RPMI8226 (cell line): ENCODE measurements at places on chromosomes 12 and 14.

- no peak for DNase-seq
Measured at GRCh38 chr12:13368431-13368830, 171.9 kb downstream of the EMP1 start.

- DNase-seq: no peak
Measured at GRCh38 chr12:120252071-120252906, 13.2 kb downstream of the PXN start.

- DNase-seq: no peak
Measured at GRCh38 chr12:48803675-48804074, 14.6 kb upstream of the CACNB3 start.

DNA sequence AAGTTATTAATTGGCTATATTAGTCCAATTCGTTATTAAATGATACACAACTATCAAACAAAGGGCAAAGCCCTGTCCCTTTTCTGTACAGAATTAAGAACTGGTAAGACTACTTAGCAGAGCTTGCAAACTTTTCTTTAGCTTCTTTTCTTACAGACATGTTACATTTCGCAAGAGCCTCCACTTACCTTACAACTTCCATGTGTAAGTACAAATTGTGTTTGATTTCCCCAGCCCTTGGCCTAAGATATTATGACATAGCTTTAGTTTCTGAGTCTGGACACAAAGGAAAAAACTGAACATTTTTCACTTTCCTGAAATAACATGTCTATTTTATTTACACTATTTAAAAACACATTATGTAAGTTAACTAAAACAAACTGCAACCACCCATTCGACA lies 1.7 kb downstream of the ATF7 start:
- DNase-seq: no peak

- DNase-seq: no peak
Measured at GRCh38 chr14:64541261-64541971, 875 bp downstream of the HSPA2 start.

GRCh38 chr12:32312049-32312670 lies 87.2 kb upstream of the FGD4 start:
- DNase-seq: peak; percentile 56

GRCh38 chr12:4143896-4144295 lies 129.7 kb upstream of the CCND2 start:
- peak; percentile 33 for DNase-seq

DNA sequence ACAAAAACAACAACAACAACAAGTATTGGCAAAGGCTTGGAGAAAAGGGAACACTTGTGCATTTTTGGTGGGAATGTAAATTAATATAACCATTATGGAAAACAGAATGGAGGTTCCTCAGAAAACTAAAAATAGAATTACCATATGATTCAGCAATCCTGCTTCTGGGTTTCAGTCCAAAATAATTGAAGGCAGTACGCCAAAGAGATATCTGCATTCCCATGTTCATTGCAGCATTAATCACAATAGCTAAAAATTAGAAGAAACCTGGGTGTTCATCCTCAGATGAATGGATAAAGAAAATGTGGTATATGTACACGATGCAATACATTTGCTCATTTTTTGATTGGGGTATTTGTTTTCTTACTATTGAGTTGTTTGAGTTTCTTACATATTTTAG lies 813.0 kb downstream of the NRXN3 start:
- no peak for DNase-seq

DNA sequence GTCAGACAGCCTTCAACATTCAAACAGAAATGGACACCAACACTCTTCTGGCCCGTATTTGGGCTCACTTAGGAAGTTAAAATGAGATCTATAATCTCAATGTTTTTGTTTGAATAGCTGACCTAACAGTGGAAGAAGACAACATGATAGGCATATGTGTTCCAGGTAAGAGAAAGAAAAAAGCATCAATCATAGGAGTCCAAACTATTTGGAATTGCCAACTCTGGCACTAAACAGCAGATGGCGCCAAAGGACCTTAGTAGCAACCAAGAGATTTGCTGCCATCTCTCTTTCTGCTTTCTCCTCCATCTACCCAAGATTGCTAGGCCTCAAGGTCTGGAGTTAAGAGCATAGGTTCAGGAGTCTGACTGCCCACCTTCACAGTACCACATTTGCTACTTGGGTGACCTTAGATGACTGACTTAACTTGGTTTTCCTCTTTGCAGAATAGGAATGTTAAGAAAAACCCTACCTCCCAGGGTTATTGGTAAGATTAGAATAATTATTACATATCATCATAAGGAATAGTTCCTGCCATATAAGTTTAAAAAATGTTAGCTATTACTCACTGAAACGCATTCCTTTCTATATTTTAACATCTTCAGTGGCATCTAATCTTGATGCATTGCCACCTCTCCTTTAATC lies 30.2 kb downstream of the PEX5 start:
- peak; percentile 82 for DNase-seq

GRCh38 chr12:116881325-116881876 lies at the start of gene HRK:
Gene HRK, minus strand, starts transcription at chr12:116881441. Its CDS starts 134 bp downstream, at chr12:116881307.
- peak; percentile 67 for DNase-seq

DNA sequence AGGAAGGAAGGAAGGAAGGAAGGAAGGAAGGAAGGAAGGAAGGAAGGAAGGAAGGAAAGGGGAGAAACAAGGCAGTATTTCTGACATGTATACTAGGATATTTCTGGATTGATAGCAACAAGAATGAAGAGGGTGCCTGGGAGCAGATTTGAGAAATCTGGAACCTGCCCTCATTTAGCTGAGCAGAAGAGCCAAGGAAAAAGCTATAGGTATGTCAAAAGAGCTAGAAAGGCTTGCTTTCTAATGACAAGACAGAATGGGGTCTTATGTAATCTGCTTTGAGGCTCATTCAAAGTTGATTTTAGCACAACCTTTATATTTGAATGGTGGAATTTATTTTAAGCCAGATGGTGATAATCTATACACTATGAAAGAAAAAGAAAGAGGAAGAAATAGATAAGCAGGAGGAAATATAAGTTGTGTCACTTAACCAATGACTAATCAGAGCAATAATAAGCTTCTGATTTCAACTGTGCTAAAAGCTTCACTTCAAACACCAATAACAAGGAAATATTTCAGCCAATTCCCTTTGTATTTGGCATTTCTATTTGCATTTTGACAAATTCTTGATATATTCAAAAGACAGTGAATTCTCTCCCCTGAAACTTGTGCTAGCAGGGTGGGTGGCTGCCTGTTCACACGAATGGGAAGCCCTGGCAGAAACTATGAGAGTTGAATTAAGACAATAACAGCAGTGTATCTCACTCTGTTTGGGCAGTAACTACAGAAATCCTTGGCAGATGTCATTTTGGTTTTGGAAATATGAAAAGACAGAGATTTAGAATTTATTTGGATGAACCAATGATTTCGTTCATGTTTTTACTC lies 76.3 kb upstream of the FLRT2 start:
- DNase-seq: no peak

DNA sequence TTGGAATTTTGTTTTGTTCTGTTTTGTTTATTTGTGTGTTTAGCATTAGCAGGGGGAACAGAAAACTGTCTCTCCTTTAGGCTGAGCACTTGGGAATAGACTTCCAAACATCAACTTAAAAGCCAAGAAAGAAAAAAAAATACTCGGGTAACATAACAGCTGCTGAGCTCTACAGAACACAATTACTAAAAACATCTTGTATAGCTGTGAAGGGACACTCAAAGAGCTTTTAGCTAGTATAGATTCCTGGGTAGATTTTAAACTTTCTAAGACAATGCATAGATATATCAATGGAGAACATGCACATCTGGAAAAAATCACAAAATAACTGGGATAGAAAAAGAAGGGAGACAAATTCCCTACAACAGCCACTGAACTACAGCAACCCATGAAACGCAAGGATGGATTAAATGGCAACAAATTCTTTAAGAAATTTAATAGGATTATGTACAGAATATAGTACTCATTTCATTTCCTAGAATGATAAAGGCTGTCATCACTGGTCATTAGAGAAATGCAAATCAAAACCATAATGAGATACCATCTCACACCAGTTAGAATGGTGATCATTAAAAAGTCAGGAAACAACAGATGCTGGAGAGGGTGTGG lies 174.3 kb upstream of the KRR1 start:
- DNase-seq: no peak

- no peak for DNase-seq
Measured at GRCh38 chr14:85333313-85333712, 196.6 kb upstream of the FLRT2 start.

GRCh38 chr12:18703911-18704310 lies 33.9 kb downstream of the PLCZ1 start:
- no peak for DNase-seq

GRCh38 chr14:86777963-86778602 lies 1214.9 kb downstream of the GALC start:
- DNase-seq: no peak

DNA sequence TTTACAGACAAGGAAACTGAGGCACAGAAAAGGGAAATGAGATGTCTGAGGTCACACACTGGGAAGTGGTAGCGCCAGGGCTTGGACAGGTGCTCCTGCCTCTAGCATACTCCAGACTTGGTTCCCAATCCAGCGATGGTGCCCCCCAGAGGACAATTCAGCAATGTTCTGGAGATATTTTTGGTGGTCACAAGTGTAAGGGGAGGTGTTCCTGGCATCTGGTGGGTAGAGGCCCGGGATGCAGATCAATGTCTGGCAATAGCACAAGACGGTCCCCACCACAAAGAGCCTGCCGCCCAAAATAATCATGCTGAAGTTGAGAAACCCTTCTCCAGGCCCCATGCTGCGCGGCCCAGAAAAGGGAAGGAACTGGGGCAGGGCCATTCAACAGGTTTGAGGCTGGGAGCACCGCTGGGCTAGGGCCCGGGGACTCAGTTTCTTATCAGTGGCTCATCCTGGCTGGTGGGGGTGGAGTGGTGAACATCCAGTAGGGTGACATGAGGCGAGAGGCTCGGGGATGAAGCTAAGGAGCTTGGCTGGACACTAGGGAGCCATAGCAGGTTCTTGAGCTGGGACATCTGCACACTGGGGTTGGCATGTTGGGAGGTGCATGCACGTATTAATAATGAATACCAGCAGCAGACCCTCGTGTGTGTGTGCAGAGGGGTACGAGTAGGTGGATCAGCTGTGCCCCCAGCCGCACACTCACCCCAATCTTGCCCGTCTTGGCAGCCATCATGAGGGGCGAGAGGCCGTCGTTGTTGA lies 35.1 kb downstream of the TRPV4 start:
- peak; percentile 36 for DNase-seq

DNA sequence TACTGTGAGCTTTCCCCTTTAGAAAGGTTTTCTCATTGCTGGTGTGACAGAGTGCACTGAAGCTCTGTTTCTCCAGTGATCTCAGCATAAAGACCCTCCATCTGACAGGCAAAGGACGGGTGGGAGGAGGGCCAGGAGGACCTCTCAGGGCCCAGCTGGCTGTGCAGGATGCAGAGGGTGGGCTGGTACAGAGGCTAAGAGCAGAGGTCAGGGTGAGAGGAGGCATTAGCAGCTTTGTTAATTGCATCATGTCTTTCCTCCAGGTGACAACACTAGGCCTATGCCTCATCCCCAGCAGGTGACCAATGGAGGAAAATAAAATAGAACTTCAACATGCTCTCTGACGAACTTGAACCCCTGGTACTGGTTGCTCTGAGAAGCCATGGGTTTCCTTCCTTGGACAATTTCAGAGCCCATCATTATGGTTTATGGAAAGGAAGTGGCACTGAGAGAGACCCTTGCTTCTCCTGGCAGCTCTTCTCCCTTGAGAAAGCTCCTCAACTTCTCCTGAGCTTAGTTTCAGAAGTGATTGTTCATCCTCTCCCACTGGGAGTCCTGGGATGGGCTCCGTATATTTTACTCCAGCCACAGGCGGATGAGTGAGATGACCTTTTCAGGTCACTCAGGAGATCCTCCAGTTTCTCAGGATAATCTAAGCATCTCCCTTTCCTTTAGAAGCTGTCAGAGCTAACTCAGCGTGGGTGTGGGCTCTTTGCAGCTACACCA lies 45.8 kb upstream of the ATP23 start:
- DNase-seq: no peak

GRCh38 chr14:93957333-93957710 lies 19.0 kb downstream of the ASB2 start:
- DNase-seq: no peak

- no peak for DNase-seq
Measured at GRCh38 chr14:59182641-59183040, 5.8 kb upstream of the DAAM1 start.

GRCh38 chr14:88554457-88555286 lies at the start of gene PTPN21:
Gene PTPN21, minus strand, starts transcription at chr14:88555007. Its CDS starts 4,590 bp downstream, at chr14:88550417.
- peak; percentile 53 for DNase-seq

GRCh38 chr12:46445551-46446235 lies 73.1 kb upstream of the SLC38A2 start:
- DNase-seq: no peak

DNA sequence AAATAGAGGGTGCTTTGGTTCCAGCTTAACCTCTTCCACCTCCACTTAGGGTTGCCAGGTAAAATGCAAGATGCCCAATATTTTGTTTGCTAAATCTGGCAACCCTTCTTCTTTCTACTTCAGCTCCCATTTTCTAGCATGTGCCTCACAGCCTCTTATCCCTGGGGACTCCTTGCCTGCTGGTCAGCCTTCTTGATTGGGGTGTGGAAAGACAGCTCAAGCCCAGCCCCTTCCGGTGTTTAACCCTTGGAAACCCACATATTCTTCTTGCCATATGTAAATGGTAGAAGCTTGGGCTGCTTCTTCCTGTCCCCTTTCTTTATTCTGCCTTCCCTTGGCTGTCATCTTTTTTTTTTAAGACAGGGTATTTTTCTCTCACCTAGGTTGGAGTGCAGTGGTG lies 5.7 kb downstream of the SPIC start:
- no peak for DNase-seq

DNA sequence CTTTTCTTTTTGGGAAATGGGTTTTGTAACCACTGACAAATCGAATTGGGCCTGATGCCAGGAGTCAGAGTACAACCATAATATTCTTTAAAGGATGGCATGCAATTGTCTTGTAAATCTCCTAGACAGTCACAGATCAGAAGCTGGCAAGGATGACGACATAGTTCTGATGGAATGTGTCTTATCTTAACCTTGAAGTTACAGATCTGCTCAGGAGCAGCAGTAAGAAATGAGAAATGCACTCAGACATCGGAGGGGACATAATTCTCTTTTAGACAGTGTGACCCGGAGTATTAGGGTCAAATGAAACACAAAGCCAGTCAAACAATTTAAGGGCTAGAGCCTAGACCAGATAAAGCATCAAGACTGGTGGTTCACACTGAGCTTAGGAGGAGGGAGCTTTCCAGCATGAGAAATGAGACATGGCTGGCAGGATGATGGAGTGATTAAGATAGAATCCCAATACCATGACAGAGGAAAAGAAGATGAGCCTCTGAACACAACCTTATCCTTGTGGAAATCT lies 17.5 kb downstream of the CBX5 start:
- DNase-seq: no peak

GRCh38 chr12:32877601-32878459 lies 18.7 kb downstream of the PKP2 start:
- DNase-seq: peak; percentile 85

- DNase-seq: no peak
Measured at GRCh38 chr12:128852026-128852698, 1.1 kb upstream of the GLT1D1 start.
